Activated T-helper 1 cell treated with anti-CD3 and anti-CD28 coated beads, Interleukin-2, amount 50 U/mL, for 16 hours (primary cell): ENCODE measurements at places on chromosomes 5 and 9.

- no peak for DNase-seq
These were observed 458.5 kb downstream of the TLR4 start for GRCh38 chr9:118162716-118163115.

DNA sequence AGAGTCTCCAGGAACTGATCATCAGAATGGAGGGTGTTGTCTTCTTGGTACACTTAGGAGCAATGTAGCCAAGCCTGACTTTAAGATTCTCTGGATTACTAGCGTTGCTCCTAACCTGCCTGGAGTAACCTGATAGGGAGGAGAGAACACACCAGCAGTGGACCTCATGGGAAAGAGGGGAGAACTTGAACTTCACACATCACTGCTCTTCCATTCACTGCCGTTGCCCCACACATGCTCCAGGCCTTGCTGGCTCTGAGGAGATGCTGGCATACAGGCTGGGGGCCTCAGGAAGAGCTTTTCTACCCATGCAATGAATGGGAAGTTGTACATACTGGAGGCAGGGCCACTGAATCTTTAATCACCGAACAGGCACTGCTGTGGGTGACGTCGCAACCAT lies 60.3 kb upstream of the ADAMTS16 start:
- no peak for DNase-seq

GRCh38 chr5:113804264-113804663 lies 290.8 kb downstream of the YTHDC2 start:
- DNase-seq: no peak

DNA sequence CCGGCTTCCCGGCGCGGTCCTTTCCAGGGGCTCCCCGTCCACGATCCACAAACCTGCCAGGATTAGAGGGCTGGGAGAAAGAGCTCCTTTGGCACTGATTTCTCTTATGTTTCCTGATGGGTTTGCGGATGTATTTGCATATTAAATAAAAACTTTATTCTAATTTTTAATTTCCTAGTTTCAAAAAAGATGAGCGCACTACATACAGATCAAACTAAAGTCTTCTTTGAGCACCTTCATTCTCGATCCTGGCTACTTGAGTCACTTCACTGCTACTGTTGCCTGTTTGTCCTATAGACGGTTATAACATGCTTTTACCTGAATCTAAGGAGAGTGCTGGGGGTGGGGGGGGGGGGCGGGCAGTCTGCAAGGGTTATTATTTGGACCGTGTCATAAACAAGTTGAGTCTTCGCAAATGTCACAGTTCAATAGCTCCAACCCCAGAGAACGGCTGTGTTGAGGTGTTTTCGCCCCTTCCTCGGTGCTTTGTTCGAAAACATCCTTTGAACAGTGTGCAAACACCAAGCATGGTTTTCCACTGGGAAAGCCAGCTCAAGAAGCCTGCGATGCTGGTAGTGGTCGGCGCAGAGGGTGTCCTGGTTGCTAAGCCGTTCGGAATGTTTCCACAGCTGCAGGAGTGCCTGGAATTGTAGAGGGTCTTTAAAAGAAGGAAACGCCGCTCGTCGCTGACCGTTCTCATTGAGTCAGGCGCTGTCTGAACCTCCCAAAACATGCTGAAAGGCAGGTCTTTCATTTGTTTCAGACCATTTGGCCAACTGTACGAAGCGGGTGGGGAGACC lies 1.1 kb upstream of the STK10 start:
- no peak for DNase-seq

DNA sequence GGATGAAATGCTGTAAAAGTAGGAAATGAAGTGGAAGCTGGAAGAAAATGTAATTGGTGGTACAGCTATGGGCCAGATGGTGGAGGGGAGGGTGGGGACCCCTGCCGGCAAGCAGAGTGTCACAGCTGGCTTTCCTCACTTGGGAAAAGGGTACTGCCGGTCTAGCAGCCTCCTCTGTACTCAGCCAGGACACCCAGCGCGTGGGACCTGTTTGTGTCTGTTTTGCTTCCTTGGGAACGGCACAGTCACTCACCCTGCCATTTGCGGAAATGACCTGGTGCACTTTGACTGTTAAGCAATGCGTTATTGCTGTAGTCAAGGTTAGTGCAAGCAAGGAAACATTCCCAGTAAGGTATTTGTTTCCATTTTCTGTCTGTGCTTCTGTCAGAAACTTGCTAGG lies 10.1 kb downstream of the TMEM252 start:
- DNase-seq: no peak
